ENCODE measurements at places on chromosomes 7 and 10.

DNA sequence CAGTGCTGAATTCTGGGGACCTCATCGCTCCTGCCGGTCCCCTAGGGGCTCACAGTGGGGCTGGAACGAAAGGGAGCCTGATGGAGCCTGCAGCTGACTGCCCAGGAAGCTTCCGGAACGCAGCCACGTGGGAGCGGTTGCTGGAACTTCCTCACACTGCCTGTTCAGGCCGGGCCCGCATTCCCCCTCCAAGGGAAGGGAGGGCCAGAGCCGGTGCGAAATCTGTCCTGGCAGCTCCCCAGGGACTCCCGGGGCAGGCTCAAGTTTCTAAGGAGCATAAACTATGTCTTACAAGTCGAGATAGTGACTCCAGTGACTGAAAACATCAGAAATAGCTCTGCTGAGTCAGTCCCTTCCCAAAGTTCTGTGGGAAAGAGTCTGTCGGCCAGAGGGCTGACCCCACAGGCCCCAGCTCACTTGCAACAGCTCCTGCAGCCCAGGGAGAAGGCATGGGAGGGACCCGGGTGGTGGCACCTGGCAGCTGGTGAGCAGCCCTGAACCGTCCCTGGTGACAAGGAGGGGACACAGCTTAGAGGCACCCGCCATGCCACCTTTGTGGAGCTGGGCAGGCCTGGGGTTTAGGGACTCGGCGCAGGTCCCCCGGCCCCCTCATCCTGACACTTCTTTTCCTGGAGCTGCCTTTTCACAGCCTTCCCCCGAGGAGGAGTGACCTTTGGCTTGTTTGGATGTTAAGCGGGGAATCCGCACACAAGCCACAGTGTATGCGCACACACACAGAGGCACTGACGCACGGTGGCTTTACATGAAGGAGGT is 47.6 kb downstream of the PDGFA start:
- peak; percentile 94 for DNase-seq

GRCh38 chr7:104499975-104500374 is 171.6 kb downstream of the LHFPL3 start:
- no peak for DNase-seq

- DNase-seq = no peak
Observed at GRCh38 chr10:53477313-53477675, 704.7 kb upstream of the MBL2 start.

DNA sequence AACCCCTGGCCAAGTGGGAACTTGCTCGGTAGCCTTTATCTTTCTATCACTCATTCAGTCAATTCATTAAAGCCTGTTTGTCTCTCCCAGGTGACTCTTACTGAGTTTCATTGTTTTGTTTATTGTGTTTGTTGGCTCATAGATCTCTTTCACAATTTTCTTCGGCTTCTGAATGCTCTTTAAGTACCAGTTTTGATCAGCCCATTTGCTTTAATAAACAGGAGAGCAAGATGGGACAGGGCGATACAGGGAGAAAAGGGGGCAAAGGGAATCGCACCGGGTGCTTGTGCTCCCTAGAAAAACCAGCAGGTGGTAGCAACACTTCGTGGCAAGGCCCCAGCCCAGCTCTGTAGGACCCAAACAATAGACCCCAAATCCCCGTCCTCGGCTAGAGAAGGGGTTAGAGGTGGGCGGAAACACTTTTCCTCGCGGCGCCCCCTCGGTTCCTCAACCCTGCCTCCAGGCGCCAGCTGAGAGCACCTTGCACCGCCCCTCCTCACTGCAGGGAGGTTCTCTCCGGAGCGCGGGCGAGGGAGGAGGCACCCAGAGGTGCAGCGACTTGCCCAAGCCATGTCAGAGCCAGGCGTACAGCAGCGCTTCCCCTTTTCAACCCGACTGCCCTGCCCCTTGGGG is 1.0 kb upstream of the EPHB6 start:
- peak; percentile 52 for DNase-seq

DNA sequence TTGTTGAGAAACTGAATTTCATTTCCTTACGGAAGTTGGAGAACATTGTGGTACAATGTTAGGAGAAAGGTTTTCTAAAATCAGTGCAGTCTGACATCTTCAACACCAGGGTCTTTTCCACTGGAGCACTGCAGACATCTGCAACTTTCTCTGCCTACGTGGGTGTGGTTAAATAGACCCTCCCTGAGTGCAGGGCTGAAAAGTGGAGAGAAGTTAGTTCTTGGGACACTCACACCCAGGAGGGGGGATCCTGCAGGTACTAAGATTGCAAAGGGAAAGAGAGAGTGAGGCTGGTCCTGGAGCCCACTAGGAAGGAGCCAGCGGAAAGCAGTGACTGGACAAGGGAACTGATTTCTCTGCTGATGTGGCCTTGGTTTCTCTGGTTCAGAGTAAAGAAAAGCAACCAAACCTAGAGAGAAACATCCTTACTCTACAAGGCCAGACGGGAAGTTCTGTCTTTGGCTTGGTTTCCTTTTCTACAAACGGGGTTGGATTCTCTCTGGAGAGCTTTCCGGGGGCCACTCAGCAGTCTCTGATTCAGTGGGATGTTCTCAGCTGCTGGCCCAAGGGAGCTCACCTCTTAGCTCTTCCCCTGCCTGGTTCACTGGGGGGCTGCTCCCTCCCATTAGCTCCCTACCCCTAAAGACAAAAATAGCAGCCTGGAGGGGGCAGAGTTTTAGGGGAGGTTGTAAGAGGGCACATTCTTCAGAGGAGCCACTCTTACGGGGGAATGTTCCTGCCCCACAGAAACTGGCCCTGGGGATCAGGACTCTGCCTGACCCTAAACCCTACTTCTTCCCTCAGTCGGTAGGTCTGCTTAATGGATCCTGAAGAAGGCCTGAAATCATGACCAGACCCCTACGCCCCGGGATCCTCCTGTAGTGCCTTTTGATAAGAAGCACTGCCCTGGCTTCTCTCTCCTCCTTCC is 2.7 kb downstream of the UPP1 start:
- no peak for DNase-seq

- DNase-seq = no peak
Observed at GRCh38 chr10:27258838-27259812, 18.5 kb upstream of the ACBD5 start.

- no peak for DNase-seq
Observed at GRCh38 chr7:48388911-48389310, 217.7 kb downstream of the ABCA13 start.

- no peak for DNase-seq
Observed at GRCh38 chr10:131059881-131060280, 251.6 kb downstream of the TCERG1L start.

- DNase-seq = peak; percentile 36
Observed at GRCh38 chr10:12727832-12728215, 273.7 kb downstream of the CCDC3 start.

DNA sequence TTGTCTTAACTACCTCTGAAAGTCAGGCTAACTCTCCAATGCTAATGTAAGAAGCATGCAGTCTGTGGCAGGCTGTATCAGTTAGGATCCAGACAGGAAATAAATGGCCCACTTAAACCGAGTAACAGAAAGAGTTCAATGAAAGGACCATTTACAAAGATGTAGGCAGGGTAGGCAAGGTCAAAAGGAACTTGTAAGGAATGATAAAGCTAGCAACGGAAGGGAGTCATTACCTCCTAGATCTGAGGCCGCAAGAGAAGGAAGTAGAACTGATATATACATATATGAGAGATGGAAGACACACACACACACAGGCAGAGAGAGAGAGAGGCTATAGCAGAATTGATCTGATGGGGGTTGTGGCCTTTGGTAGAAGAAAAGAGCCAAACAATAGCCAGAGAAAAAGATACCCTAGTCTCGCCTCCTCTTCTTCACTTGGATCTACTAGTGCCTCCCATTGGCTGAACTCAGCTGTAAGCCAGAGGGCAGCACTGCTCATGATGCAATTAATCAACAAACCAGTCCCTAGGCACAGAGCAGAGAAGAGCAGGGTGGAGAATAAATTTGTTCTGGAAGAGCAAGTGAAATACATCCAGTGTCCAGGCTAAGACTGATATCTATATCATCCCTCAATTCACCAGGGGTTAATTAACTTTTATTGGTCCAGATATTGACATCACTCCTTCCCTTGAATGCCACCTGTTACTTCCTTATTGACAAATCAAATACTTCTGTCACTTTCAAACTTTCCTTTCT is 91.2 kb downstream of the LSMEM1 start:
- DNase-seq = no peak

DNA sequence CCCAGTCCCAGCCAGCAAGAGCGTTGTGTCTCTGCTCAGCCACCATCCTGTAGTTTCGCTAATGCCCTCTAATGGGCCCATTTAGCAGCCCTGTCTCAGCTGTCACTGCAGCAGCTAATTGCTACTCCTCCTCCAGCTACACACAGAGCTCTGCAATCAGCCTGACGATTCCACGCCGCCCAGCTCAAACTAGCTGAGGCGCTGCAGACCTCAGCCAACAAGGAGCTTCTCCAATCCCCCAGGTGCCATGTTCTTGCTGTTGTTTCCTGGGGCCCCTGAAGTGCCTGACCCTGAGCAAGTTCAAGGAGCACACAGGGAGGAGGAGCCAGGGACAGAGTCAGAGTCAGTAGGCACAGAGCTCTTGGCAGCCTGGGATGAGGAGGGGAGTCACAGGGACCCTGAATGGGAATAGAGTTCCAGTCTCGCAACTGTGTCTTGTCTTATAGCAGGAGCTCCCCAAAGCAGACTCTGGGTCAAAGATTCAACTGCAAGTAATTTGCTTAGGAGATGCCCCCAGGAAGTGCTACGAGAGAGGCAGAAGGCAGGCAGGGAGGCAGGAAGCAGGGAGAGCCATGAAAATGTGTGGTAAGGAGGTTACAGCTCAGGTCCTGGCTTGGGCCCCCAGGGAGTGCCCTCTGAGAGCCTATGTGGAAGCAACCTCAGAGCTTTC is 135.8 kb upstream of the UNC5B start:
- DNase-seq = no peak

DNA sequence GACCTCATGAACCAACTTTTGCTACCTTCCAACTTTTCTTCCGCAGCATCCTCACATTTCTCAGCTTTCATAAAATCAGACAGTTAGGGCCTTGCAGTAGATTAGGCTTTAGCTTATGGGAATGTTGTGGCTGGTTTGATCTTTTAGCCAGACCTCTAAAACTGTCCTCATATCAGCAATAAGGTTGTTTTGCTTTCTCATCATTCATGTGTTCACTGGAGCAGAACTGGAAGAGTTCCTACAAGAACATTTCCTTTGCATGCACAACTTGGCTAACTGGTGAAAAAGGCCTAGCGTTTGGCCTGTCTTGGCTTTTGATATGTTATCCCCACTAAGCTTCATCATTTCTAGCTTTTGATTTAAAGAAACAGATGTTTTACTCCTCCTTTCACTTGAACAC is 130.0 kb upstream of the LRRTM3 start:
- DNase-seq = no peak

- peak; percentile 82 for DNase-seq
Observed at GRCh38 chr7:41977151-41977651, 259.8 kb downstream of the GLI3 start.

DNA sequence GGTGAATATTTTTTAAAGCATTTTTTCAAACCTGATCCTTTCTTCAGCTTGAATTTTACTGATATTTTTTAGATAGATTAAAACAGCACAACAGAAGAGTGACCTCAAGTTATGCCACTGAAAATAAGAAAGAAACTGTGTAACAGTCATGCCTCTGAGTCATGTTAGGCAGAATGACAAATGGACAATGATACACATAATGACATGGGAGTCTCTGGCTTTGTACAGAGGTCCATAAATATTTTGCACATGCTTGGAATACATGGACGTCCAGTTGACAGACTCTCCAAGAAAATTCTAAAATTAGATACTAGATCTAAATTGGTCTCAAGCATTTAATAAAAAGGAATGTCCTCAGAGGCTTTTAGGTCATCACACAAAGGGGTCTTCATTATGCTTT is 21.9 kb upstream of the SEMA3A start:
- DNase-seq = peak; percentile 39

DNA sequence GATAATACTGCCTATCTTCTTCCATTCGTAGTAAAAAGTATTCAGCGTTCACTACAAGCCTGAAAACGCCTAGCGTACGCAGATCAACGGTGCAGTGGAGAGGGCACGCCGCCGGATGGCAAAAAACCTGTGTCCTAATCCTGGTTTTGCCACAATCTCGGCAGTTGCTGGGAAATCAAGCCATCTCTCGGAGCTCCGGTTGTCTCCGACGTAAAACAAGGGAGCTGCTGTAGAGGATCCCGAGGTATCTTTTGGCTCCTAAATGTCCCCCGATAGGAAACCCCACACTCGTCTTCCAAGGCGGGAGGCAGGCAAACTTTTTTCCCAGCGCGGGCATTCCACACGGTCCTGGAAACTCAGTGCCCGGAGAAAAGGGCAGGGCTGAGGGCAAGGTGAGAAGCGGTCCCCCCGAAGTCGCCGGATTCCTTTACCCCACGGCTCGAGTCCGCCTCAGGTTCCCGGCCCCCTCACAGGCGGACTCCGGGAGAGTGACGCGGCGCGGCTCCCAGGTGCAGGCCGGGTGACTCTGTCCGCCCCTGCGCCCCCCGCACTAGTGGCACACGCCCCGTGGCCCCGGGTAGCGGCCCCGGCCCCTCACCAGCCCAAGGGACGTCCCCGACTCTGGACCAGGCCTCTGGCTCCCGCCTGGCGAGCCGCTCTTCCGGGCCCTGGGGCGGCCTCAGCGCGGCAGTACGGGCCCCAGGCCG is 649 bp downstream of the IDE start:
- DNase-seq = peak; percentile 53

DNA sequence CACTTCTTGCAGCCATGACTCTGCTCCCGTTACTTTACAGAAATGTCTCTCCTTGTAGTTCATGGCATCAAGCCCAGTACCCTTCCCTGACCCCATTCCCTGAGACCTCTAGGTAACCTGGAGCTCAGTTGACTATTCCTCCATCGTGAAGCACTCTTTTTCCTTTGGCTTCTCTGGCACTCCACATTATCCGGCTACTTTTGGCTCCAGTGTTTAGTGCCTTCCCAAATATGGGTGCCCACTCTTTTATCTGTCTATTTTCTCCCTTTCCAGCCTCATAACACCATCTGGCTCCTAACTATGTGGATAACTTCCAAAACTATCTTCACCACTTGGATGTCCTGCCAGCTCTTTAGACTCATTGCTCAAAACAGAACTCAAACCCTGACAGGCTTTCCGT is 744.7 kb upstream of the GALNT17 start:
- no peak for DNase-seq

- peak; percentile 76 for DNase-seq
Observed at GRCh38 chr7:13257661-13258060, 570.2 kb downstream of the ARL4A start.

GRCh38 chr10:30630571-30630970 is 1.0 kb upstream of the LYZL2 start:
- no peak for DNase-seq

GRCh38 chr7:41779918-41780317 is 77.0 kb upstream of the INHBA start:
- no peak for DNase-seq

DNA sequence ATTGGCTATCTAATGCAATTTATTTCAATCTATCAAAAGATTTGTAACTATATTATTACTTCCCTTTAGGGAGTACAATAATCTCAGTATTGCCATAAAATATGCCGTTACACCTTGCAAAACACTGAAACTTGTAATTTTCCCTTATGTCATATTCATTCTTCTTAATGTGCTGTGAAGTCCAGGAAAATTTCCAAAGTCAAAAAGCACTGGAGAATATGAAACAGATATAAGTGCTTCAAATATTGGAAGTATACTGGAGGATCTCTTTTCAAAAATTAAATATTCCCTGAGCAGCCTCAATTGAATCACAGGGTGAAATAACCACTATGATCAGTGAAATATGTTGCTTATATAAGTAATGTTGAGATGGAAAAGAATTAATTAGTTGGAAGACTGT is 356.0 kb downstream of the PPP1R3A start:
- no peak for DNase-seq

GRCh38 chr10:26741368-26741767 is 43.9 kb downstream of the PDSS1 start:
- DNase-seq = no peak

- DNase-seq = no peak
Observed at GRCh38 chr10:530717-531116, 158.8 kb downstream of the DIP2C start.

GRCh38 chr10:104127411-104127810 is 5.4 kb downstream of the SFR1 start:
- DNase-seq = peak; percentile 37

Measured in LHCN-M2 (cell line).